ENCODE measurements at places on chromosomes 12 and 14. TPM values are rescaled to one million over a fixed set of nuclear protein-coding genes. Genes with fewer than 3 reads are reported as not detected.
A peak's percentile ranks its signal among the peaks of the same experiment; 100 is the strongest.

DNA sequence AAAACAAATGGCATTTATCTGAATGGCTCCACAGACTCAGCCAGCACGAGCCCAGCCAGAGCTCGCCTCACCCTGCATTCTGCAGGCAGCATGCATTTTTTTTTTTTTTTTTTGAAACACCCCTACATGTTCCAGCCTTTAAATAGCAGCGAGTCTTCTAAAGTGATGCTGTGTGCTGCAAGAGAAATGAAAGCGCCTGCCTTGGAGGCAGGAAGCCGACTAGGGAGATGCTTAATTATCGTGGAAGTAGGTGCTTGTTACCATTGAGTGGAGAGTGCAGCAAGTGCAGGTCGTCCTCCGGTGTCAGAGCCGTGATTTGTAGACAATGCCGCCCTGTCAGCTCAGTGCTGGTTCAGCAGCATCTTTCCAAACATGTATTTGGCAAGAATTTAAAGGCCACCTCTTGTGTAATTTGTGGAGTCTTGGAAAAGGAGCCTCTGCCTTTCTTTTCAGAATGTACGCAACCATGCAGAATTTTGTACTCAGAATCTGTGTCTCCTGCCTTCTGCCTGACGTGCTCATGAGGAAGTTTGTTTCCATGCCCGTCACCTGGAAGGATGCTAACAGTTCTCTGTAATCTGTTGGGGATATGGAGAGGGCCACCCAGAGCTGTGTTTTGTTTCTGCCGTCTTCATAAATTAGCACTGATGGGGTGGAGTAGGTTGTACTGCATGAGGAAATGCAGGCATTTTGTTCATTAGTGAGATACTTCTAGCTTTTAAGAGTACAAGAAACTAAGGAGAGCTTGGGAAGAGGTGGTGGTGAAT is 345.9 kb upstream of the RGS6 start:
- DNase-seq, result peak; percentile 35

Gene GARIN6
- not detected for polyA plus RNA-seq

GRCh38 chr12:2959192-2959504 is at the start of gene TEAD4:
TSS of gene TEAD4 (plus strand) at chr12:2959397.
- peak; percentile 60 for DNase-seq

DNA sequence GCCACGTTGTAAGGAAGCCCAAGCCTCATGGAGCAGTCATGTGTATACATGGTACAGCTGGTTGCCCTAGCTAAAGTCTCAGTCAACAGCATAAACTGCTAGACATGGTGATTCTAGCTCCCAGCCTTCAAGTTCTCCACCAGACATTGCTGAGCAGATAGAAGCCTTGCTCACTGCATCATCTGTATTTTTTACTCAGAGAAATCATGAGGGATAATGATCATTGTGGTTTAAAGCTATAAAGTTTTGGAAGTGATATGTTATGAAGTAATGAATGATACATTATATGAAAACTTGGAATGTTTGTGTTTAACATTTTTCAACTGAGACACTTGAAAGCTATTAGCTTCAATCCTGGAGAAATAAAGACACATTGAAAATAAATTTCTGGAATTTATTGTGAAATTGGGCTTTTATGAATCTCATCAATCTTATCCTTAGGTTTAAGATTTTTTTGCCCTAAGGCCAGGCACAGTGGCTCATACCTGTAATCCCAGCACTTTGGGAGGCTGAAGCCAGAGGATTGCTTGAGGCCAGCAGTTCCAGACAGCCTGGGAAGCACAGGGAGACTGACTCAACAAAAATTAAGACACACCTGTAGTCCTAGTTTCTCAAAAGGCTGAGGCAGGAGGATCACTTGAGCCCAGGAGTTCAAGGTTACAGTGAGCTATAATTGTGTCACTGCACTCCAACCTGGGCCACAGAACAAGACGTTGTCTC is 5.6 kb upstream of the NFATC4 start:
- DNase-seq, result no peak

- no peak for DNase-seq
Observed at GRCh38 chr12:80100591-80100990, 1.3 kb downstream of the OTOGL start.

Gene SMOC1
- polyA plus RNA-seq, result 1.4 TPM

DNA sequence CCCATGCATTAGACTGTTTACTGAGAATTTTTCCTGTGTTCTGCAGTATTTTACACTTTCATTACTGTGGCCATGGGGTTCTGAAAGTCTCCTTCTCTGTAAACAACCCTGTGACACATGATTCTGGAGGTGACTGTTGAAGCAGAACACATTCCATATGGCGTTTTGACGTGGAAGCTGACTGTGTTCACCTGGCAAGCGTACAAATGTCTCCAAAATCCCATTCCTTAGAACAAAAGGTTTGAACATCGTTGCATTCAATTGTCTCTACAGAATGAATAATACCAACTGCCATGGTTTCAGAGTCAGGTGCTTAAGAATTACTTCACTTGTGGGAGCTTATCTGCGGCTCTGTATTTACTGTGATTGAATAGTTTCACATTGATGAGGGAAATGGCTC is 485.6 kb upstream of the TMEM132C start:
- DNase-seq, result no peak

Gene MIP
- polyA plus RNA-seq, result not detected

- no peak for DNase-seq
Observed at GRCh38 chr12:53198486-53199110, 8.5 kb downstream of the ITGB7 start.

- no peak for DNase-seq
Observed at GRCh38 chr14:54116972-54117371, 160.3 kb upstream of the BMP4 start.

GRCh38 chr12:109589691-109590245 is 16.2 kb downstream of the MVK start:
- DNase-seq, result no peak

Gene TSHR
- 0.30 TPM for polyA plus RNA-seq

GRCh38 chr12:103846415-103846814 is 5.4 kb upstream of the NT5DC3 start:
- no peak for DNase-seq

DNA sequence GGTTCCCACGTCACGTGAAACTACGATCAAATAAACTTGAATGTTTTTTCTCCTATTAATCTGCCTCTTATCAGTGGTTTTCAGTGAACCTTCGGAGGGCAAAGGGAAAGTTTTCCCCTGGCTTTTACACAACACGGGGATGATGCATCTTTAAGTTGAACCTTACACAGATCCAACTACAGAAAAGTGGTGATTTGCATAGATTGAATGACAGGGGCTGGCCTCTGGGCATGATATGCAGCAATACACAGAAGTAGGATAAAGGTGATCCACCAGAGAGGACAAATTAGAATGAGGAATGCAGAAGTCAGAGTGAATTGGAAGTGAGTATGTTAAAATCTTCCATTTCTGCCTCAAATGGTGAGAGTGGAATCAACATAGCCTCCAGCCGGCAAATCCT is 11.6 kb downstream of the GSG1 start:
- no peak for DNase-seq

Gene WNT1
- not detected for polyA plus RNA-seq

Gene VWF
- 117 TPM for polyA plus RNA-seq

Gene PTPN21
- 24.6 TPM for polyA plus RNA-seq

GRCh38 chr14:99282261-99283050 is 10.5 kb upstream of the BCL11B start:
- DNase-seq, result no peak

DNA sequence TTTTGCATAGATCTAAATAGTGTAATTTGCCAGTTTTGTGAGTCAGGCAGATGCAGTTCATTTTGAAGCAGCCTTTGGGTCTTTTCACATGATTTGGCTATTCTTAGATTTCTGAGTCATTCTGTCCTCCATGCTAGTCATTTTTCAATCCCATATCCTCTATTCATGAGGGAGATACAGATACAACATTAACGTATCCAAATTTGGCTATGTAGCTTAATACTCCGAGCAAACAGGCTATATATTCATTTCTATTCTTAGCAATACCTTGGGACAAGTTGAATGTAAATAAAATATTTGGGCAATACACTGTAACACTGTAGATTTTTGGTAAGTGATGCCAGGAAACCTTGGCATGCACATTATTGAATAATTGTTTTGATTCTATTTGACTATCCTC is 270.7 kb upstream of the PDE3A start:
- DNase-seq, result no peak

Gene CRADD
- 11.1 TPM for polyA plus RNA-seq

DNA sequence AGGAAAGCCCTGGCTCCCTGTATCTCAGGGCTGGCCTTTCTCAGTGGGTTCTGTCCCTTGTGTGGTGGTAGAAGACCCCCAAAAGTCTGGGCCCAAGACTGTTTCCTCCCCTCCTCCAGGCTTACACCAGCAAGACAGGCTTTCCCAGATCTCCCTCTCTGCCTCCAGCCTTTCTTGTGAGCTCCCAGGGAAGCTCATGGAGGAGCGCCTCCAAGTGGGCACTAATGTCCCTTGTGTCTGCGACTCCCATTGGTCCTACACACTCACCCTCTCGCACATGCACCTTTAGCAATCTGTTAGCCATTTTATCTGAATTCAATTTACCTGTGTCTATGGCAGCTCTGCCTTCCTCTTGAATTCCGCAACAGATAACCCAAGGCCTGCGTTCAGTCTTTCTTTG is 251.1 kb upstream of the CAND1 start:
- no peak for DNase-seq

Gene KITLG
- 54.1 TPM for polyA plus RNA-seq

Gene POTEG
- polyA plus RNA-seq, result 0.06 TPM

Gene PLCZ1
- 1.6 TPM for polyA plus RNA-seq

Gene NCOR2
- polyA plus RNA-seq, result 49.2 TPM

GRCh38 chr12:91267039-91267438 is 84.4 kb upstream of the DCN start:
- DNase-seq, result no peak

- DNase-seq, result no peak
Observed at GRCh38 chr14:65243766-65244442, 141.6 kb upstream of the MAX start.

Gene ACAD10
- 39.1 TPM for polyA plus RNA-seq

Gene ADAMTS20
- 0.13 TPM for polyA plus RNA-seq

DNA sequence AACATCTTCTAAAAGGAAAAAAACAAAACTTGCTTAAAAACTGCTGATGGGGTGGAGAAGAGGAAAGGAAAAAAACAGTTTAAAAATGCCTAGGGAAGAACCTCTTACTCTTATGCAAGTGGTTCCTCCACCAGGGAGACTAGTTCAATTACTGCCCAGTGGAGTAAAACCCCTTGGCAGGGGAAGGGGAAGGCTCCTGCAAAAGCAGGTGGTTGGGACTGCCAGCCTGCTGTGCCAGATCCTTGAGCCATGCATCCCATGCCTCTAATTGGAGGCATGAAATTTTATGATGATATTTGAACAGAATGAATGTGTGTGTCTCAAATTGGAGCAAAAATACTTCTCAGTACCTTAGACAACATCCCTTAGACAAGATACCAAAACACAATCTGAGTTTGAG is 118.8 kb downstream of the FSCB start:
- no peak for DNase-seq

DNA sequence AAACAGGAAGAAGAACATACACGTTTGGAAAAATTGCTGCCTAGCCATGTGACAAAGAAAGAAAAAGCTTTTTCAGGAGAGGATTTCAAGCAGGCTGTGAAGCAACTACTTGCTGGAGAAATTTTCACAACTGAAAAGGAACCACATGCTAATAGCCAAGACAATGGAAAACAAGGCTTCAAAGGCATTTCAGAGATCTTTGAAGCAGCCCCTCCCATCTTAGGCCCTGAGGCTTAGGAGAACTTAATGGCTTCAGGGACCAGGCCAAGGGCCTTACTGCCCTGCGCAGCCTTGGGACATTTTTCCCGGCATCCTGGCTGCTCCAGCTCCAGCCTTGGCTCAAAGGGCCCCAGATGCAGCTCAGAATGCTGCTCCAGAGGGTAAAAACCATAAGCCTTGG is 255.9 kb upstream of the ARID2 start:
- DNase-seq, result no peak

Data from right lung (tissue), 10 donors.